ENCODE measurements at places on chromosomes 5 and 9. TPM values are rescaled to one million over a fixed set of nuclear protein-coding genes. Genes with fewer than 3 reads are reported as not detected.

DNA sequence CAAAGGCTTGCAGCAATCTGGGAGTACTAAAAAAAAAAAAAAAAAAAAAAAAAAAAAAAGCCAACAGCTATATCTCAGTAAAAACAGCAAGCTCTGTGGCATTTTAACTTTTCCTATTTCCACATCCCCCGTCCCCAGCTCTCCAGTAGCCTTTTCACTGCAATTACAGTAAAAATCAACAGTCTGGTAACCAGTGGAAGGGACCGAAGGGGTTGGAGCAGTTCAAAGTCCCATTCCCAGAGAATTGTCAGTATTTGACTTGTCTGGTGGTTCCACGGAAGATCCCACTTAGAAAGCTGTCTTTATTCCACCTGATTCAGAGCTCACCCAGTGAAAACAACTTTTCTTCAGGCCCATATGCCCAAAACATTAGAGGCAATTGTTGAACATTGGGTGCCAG is 71.8 kb upstream of the ZBTB43 start:
- no peak for DNase-seq

- peak; percentile 39 for DNase-seq
Observed at GRCh38 chr5:141778206-141778605, 96.2 kb upstream of the ARAP3 start.

GRCh38 chr9:25207402-25208195 is 470.6 kb downstream of the TUSC1 start:
- no peak for DNase-seq

- no peak for DNase-seq
Observed at GRCh38 chr5:76683816-76684731, 31.9 kb upstream of the F2R start.

GRCh38 chr9:92636627-92637026 is 33.3 kb downstream of the IPPK start:
- no peak for DNase-seq

DNA sequence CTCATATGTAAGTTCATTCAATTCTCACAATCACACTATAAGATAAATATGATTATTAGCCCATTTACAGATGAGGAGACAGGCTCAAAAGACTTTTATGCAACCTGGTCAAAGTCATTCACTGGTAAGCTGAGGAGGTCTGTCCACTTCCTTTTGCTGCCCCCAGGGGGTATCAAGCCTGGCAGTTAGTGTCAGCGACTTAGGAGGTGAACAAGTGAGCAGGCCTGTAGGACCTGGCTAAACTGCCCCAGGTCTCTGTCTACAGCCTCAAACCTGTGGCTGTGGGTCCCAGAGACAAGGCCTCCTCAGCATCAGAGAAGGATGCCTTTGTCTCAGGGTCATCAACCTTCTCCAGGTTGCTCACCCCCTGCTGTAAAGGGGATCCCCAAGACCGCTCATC is 10.4 kb downstream of the TGFBI start:
- no peak for DNase-seq

GRCh38 chr9:104900871-104901270 is 27.1 kb downstream of the ABCA1 start:
- no peak for DNase-seq

GRCh38 chr9:129103595-129103965 is 7.0 kb downstream of the CRAT start:
- DNase-seq, result no peak

GRCh38 chr9:117719161-117719920 is 15.1 kb downstream of the TLR4 start:
- no peak for DNase-seq

DNA sequence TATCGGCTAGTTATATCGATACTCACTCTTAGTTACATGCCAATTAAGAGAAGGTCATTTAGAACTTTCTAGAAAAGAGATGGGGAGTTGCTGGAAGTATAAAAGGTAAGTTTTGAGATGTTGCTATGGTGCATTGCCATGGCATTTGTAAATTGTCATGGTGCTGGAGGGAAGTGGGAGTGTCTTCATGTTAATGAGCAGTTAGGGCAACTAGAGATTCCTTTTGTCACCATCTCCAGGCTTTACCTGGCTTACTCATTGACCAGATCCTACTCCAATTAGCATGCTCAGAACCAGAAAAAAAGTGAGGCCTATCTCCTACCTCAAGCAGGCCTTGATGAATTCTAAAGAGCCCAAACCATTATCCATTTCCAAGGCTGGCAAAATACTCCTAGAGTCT is 82.8 kb downstream of the PRR16 start:
- no peak for DNase-seq

GRCh38 chr5:64108674-64109073 is 57.0 kb upstream of the RNF180 start:
- no peak for DNase-seq

- DNase-seq, result no peak
Observed at GRCh38 chr5:31763424-31763823, 124.5 kb downstream of the PDZD2 start.

DNA sequence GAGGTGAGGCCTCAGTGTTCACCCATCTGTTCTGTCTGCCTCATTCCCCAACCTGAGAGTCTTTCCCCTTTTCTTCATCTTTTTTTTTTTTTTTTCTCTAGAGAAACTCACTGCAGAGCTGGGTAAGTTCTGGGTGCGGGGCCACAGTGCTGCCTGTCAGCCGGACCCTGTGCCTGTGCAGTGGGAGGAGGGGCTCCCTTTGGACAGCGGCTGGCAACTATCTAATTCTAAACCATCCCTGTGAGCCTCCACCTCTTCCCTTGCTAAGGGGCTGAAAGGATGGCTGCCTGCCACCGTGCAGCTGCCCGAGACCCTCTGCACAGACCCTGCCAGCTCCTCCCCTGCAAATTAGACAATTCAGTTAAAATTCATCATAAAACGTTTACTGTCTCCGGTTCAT is 14.1 kb downstream of the BTNL9 start:
- no peak for DNase-seq

- no peak for DNase-seq
Observed at GRCh38 chr9:85402551-85402950, 339.2 kb downstream of the AGTPBP1 start.

DNA sequence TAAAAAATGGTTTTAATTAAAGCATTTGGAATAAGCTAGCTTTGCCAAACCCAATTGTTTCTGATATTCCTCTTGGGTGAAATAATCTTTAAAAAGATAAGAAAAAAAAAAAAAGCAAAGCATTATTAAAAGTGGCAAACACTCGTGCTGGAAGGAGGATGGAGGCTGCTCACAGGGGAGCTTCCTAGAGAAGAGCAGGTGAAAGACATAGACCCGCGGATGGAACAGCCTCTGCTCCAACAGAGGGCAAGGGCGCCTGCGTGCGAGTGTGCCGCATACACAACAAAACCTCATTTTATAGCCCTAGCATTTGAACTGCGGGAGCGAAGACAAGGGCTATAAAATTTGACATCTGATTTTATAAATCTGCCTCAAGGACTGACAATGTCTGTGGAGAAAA is 33.4 kb upstream of the SLC25A51 start:
- DNase-seq, result no peak

- peak; percentile 69 for DNase-seq
Observed at GRCh38 chr5:140312067-140312790, 9.3 kb upstream of the PFDN1 start.

- no peak for DNase-seq
Observed at GRCh38 chr9:105459336-105459735, 11.5 kb downstream of the FSD1L start.

- no peak for DNase-seq
Observed at GRCh38 chr9:10265153-10265631, 347.6 kb downstream of the PTPRD start.

DNA sequence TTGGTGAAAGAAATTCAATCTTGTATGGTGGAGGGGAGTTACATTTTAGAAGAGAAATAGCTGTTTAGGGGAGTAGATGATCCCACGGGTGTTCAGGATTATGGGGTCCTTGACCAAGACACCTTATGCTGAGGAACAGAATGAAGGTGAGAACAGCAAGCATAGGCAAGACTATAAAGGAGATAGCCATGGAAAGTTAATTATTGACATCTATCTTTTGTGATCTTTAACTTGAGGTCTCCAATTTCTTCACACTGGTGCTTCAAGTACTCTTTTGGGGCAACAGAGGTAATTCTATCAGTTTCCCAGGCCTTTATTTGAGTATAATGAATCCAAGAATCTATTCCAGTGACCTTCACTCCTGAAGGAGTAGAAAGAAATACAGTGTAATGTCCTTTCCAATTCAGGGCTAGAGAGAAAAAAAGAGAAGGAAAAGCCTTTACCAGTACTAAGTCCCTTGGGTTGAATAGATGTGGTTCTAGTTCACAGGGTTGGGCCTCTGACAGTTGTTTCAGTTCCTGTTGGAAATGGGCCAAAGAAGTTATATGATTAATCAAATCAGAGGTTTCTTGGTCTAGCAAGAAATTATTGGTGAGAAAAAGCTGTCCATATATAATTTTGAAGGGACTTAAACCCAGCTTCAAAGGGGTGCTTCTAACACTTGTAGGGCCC is 2104.1 kb upstream of the ACO1 start:
- DNase-seq, result no peak

- DNase-seq, result no peak
Observed at GRCh38 chr9:126128494-126129142, 198.0 kb upstream of the MVB12B start.

DNA sequence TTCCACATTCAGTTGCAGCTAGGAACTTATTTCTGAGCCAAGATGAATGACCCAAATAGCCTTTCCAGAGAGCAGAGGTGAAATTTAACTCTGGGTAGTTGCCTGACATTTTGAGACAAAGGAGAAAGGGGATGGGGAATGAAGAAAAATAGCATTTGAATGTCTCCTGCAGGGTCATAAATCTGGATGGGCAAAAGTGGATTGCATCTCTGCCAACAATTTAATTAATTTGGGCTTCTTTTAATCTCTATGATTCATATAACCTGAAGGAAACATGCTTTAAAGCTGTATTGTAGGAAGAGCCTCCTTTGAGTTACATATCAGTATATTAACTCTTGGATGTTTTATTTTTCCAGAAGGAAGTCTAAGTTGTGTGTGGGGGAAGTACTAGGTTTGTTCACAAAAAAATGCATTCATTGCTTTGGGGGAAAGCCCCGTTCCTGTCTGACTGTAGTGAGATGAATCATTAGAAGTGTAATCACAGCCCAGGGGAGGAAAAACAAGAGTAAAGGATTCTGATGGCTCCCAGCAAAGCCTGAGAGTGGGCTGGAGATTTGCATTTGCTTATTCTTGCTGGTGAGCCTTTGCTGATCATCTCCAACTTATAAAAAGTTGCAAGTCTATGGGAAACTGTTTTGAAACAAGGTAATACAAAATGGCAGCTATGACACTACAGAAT is 133.0 kb upstream of the IQGAP2 start:
- no peak for DNase-seq

DNA sequence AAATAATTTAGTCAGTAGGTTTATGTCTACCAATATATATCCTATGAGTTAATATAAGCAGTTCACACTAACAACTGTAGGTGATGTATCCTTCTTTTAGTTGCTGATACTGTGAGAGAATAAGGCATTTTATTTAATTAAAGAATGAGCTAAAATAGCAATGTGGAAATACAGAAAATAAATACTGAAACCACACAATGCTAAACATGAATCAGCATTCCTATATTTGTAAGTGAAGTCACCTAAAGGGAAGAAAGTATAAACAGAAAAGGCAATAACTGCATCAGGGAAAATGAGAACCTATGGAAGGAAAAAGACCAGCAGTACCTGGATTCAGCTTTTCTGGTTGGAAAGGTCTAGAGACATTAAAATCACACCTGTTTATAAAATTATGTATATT is 336.0 kb downstream of the PDE4D start:
- no peak for DNase-seq

GRCh38 chr5:101362067-101362466 is 459.0 kb upstream of the ST8SIA4 start:
- no peak for DNase-seq

DNA sequence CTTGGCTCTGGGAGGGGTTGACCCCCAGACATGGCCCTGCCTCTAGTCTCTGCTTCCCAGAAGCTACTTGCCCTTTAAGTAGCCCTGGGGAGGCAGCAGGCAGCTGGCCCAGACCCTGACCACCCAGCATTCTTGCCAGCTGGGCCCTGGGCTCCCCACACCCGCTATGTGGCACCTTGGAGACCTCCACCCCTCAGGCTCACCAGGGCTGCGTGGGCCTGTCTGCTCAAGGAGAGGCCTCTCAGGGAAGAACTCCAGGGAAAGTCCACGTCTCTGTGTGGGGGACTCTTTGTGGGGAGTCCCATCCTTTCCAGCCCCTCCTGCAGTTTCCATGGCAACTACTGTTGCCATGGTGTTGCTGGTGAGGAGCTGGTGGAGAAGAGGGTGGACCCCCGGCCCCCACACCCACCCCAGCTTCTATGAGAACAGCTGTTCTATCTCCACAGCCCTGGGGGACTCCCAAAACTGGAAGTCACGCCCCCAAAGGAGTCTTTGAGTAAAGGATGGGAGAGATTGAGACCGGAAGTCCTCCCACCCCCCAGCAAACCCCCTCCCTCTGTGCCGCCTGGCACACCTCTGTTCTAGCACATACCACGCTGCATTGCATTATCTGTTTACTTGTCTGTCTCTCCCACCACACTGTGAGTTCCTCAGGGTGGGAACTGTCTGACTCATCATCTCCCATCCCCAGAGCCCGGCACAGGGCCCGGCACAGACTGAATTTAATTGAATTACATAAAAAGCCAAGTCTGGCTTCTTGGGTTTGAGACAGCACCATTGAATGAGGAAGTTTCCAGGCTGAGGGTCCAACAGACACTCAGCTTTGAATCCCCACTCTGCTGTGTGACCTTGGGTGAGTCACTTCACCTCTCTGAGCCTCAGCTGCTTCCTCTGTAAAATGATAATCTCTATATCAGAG is 12.6 kb downstream of the DNM1 start:
- DNase-seq, result no peak

- no peak for DNase-seq
Observed at GRCh38 chr9:133798160-133798559, 60.0 kb upstream of the SARDH start.

Gene HNRNPH1
- total RNA-seq, result 235 TPM

Gene DNAH5
- total RNA-seq, result 0.24 TPM

Gene LCN15
- total RNA-seq, result 1.1 TPM

Gene ZNF474
- not detected for total RNA-seq

Gene BTNL8
- 0.21 TPM for total RNA-seq

Gene LCN9
- not detected for total RNA-seq

Gene CDKN2B
- 7.9 TPM for total RNA-seq

Gene GPR21
- total RNA-seq, result 0.55 TPM

Gene IFNA6
- total RNA-seq, result not detected

Gene NEK6
- total RNA-seq, result 32.6 TPM

Gene SLC34A3
- not detected for total RNA-seq

Gene OR1J4
- not detected for total RNA-seq

Gene JMY
- total RNA-seq, result 6.7 TPM

Gene OTULIN
- 22.2 TPM for total RNA-seq

Gene MYMK
- total RNA-seq, result not detected

Gene MAPK9
- total RNA-seq, result 38.8 TPM

Gene DDX41
- total RNA-seq, result 33.1 TPM

Gene NR6A1
- 1.2 TPM for total RNA-seq

Gene AIF1L
- total RNA-seq, result 22.0 TPM

Gene SLC6A18
- not detected for total RNA-seq

Gene AGXT2
- total RNA-seq, result not detected
